ENCODE measurements at places on chromosomes 4 and X.

- no peak for DNase-seq
Observed at GRCh38 chrX:150213481-150214030, 149.6 kb upstream of the MAMLD1 start.

- no peak for DNase-seq
Observed at GRCh38 chr4:73045879-73046278, 23.6 kb downstream of the COX18 start.

DNA sequence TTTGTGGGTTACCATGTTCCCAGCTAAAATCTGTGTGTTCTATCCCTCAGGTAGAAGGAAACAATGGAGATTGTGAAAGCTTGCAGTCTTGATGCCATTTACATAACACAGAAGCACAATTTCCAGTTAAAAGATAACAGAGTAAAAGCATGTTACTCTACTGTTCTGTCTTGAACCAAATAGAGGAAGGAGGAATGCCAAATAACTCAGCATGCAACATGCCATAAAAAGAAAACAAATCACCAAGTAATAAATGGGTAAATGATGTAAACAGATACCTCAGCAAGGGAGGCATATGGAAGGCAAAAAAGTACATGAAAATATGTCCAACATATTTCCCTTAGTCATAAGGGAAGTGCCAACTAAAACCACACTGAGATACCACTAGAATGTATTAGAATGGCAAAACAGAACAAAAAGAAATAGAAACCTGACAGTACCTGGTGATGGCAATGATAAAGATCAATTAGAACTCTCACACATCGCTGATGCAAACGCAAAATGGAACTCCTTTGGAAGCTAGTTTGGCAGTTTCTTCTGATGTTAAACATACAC, 502.6 kb upstream of the HS3ST1 start:
- DNase-seq: no peak

DNA sequence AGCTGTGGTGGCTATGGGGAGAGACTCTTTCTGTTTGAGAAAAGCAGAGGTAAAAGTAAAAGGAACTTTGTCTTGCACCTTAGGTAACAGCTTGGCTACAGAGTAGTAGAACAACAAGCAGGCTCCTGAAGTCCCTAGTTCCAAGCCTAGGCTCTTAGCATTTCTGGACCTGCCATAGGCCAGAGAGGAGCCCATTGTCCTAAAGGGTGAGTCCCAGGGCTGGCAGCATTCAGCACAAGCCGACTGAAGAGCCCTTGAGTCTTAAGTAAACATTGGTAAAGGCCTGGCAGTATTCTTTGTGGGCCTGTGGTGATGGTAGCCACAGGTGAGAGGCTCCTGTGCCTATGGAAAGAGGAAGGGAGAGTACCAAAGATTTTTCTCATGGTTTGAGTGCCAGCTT, 38.2 kb downstream of the CSN3 start:
- no peak for DNase-seq

- DNase-seq: no peak
Observed at GRCh38 chrX:107556967-107557366, 71.3 kb upstream of the PRPS1 start.

- no peak for DNase-seq
Observed at GRCh38 chr4:525660-526059, 26.6 kb downstream of the PIGG start.

GRCh38 chr4:40149960-40150385, 46.9 kb upstream of the RHOH start:
- peak; percentile 54 for DNase-seq

DNA sequence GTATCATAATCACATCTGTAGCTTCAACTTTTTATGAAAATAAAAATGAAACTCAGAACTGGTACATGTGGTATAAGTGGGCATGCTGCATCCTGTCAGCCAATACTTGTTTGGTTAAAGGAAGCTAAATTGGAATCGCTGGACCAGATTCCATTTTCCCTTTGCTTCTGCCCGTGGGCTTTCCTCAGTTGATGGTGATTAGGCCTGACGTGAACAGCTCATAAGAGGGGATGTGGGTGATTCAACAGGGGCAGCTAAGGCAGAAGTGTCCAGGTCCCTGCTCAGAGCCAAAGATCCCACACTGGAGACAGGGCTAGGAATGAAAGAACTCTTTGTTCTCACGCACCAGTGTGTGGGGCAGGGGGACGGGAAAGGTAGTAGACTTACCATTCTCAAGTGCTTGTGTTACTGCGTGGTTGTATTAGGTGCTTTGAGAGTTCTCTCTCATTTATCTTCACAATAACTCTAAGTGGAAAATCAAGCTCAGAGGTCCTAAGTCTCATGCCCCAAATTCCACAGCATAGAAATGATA, 63.2 kb upstream of the GUCY1A1 start:
- DNase-seq: no peak

DNA sequence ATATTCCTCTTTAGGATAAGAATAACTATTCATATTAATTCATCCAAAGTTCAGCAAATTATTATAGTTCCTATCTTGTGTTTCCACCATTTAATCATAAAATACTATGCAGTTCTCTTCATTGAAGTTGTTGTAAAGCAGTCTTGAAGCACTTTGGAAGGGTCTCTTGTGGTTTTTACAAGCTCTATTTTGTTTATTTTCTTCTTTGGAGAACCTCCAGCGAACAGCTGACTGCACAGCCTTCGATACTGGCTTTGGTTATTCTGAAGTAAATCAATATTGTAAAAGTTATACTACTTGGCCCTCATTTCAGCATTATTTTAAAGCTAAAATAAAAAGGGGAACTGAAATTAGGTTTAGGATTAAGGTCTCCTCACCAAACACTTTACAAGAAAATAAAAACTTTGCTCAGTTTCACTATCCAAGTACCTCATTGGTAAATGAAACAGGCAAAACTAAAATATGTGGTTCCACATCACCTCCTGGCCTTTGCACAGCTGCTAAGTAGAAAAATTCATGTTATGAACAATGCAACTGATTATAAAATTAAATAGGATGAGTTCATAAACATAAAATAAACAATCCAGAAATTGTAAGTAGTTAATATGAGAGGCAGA, 1629.2 kb upstream of the ADGRL3 start:
- DNase-seq: no peak

DNA sequence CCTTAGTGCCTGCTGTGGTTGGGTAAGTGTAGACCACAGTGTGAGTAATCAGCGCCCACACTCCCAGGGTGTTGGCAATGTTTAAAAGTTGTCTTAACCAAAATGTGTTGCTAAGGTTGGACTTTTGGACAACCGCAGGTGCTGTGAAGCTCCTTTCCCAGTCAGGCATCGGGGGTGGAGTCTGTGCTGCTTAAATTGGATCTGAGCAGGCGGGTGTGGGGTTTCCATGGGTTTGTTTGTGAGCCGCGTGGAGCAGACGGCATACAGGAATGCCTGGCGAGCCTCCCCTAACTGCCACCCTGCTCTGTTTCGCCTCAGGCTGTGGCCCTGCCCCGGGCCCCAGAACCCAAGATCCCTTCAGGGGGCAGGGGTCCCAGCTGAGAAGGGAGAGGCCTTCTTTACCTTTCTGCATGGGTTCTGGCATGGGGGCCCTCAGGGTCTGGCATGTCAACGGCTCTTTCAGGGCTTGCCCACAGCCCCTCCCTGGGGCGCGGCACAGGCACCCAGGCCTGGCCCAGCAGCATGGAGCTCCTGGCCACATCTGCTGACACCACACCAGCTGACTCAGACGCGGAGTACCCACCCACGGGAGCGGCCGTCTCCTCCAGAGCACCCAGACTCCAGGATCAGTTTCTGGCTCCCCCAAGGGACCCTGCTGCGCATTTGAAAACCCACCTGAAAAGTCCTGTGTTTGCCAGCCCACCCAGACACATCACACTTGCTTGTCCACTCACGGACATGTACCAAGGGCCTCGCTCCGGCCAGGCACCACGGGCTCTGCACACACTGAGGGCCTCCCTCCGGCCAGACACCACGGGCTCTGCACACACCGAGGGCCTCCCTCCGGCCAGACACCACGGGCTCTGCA, 5.1 kb upstream of the SPON2 start:
- DNase-seq: no peak

Data from stimulated activated CD4-positive, alpha-beta T cell treated with anti-CD3 and anti-CD28 coated beads, Interleukin-4, amount 100 ng/mL, for 1 hour (primary cell).